ENCODE measurements at places on chromosomes 3 and 15.

GRCh38 chr3:15318661-15319060 is 13.7 kb downstream of the SH3BP5 start:
- DNase-seq, result no peak

DNA sequence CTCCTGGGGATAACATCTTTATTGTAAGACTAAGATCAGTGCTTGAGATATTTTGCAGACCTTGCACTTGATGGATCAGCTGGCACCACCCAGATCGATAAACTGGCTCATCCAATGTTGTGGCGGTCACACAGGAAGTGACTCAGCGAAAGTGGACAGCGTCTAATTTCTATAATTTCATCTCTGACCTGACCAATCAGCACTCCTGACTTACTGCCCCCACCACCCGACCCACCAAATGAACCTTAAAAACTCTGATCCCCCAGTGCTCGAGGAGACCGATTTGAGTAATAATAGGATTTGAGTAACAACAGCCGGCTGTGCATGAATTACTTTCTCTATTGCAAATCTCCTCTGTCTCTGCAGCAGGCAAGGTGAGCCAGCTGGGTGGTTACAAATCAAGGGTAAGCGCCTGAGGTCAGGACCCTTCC is 62.7 kb upstream of the RNU6-1 start:
- DNase-seq, result no peak

GRCh38 chr15:65556622-65557021 is 26.4 kb downstream of the HACD3 start:
- DNase-seq, result no peak

DNA sequence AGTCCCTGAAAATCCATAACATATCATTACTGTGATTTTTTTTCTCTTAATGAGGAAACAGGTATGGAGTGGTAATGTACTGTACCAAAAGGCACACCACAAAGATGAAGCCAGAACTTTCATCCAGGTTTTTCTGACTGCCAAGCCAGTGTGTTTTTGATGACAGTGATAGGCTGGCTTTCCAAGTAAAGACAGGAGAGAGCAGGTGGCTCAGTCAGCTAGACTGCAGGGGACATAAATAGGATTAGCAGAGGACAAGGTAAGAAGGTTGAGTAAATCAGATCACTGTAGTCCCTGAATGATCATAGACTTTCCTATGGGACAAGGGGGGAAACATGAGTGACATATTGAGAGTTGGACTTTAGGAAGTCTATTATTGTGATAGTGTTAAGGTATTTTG is 127.9 kb downstream of the GADL1 start:
- no peak for DNase-seq

DNA sequence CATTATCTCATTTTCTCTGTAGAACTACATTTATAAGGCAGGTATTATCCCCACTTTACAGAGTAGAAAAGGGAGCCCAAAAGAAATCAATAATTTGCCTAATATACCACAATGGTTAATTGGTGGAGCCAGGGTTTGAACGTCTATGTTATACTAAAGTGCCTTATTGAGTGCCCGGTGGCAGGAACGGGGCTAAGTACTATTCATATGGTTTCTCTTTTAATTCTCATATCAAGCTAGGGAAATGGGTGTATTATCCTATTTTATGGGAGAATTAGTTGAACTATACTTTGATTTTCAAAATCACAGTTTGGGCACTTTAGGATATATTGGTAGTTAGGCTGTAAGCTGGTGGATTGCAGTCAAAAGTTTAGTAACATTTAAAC is 1.5 kb downstream of the CEP97 start:
- DNase-seq, result no peak

- no peak for DNase-seq
Observed at GRCh38 chr15:63482874-63483323, 21.5 kb upstream of the USP3 start.

All from activated T-helper 9 cell treated with anti-CD3 and anti-CD28 coated beads, Interleukin-2, amount 50 U/mL, for 16 hours (primary cell).